ENCODE measurements at places on chromosomes 7 and 10.

DNA sequence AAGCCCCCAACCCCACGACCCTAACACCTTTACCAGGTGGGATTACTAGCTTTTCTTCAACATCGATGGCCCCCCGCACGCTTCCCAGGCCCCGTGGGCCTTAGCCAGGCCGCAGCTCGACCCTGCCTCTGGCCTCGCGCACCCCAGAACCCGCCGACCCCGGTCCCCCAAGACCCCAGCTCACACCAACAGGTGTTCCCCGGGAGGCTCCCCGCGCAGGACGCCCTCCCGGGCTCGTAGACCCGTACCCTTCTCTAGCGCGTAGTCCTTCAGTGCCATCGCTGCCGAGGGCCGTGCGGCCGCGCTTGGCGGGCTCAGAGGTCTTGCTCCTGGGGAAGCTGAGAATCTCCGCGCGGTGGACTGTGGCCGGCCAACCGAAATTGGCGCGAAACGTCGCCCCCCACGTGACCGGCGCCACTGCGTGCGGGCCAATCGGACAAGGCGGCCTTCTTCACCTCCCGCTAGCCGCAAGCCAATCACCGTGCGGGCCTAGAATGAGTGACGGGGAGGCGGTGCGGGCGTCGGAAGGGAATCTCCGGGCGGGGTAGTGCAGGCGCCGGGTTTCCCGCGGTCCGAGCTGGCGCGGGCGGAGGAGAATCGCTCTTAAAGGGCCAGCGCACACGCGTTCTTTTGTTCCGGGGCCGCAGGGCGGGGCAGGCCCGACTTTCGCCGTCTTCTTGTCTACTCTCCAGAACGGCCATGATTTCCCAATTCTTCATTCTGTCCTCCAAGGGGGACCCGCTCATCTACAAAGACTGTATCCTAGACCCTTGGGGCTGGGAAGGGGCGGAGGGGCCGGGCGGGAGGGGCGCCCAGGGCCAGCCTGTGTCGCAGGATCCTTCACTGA, at the start of the genes AP4M1 and MCM7:
Gene AP4M1, plus strand, starts transcription at position 628 of the 847 bp plus-strand sequence. Its CDS starts 72 bp downstream, at position 700.
Gene MCM7, minus strand, starts transcription at position 382 of the 847 bp plus-strand sequence. Its CDS starts 103 bp downstream, at position 279.
- peak; percentile 96 for DNase-seq

DNA sequence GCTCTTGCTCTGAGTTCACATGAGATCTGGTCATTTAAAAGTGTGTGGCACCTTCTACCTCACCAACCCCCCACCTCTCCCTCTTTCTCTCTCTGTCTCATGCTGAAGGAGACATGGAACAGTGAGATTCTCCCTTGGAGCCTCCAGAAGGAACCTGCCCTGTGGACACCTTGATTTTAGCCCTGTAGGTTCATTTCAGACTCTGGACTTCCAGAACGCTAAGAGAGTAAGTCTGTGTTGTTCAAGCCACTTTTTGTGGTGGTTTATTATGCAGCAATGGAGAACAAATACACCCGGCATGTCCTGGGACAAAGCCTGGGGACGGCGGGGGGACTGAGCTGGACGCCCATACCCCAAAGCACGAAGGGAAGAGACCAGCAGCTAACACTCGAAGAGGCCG, 20.7 kb upstream of the GIMAP8 start:
- no peak for DNase-seq

DNA sequence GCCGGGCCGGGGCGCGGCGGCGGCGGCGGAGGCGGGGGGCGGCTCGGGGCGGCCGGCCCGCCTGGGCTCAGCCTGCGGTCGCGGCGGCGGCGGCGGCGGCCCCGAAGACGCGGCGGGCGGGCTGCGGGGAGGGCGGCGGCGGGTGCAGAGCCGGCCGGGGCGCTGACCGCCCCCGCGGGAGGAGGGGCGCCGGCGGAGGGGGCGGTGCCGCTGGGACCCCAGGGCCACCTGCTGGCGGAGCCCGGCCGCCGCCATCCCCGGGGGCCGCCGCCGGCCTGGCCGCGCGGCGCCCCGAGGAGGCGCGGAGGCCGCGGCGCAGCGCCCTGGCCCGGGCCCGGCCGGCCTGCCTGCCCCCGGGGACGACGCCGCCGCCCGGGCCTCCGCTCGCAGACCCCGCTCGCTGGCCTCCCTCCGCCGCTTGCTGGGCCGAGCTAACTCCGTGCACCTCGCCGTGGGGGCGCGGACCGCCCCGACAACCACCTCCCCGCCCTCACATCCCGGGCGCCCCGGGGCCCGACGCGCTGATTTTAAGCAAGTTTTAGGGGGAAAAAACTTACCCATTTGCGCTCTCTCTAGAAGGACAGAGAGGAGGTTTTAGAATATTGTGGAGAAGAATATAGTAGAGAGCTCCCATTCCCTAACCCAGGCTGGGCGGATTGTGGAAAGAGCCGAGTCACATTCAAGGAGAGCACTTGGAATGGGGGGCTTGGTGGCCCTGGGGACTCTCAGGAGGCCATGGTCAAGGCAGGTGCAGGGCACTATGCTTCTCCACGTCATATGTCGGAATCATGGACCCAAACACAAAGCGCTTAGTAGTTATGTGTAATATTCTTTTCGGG, at the start of gene BEND7:
Gene BEND7, minus strand, starts transcription at position 140 of the 839 bp plus-strand sequence. CDS start 481 bp downstream, outside the sequence.
- peak; percentile 13 for DNase-seq

DNA sequence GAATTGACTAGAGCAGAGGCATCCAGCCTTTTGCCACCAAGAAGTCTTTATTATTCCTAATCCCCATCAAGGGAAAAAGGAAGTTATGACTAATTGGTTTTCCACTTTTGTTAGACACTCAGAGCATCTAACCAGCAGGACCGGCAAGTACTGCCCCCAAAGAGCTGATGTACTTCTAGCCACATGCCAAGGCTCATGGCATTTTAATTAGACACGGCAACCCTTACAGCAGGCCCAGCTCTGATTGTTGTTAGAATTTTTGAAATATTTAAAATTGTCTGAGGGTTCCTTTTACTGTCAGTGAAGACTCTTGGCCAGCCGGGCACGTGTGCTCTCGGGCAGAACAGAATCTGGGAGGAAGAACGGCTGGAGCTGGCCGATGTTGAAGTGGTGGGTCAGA, 114.8 kb downstream of the SPAG6 start:
- no peak for DNase-seq

- DNase-seq: no peak
Measured at GRCh38 chr7:151400626-151401315, 9.1 kb downstream of the WDR86 start.

DNA sequence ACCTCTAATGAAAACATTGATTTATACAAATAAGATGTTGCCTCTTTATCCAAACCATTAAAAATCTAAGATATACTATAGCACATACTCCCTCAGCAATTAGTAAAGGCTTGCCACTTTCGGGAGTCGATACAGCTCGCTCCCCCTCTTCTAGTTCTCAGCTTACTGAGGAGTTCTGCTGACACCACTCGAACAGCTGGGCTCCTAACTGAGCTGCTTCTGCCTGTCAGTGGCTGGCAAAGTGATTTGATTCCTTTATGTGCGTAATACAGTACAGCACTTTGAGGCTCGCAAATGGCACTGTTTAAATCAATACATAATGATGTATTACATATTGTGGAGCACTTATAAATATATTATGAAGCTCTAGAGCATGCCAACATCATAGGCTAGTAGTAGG, 241.8 kb downstream of the CREB5 start:
- DNase-seq: no peak

DNA sequence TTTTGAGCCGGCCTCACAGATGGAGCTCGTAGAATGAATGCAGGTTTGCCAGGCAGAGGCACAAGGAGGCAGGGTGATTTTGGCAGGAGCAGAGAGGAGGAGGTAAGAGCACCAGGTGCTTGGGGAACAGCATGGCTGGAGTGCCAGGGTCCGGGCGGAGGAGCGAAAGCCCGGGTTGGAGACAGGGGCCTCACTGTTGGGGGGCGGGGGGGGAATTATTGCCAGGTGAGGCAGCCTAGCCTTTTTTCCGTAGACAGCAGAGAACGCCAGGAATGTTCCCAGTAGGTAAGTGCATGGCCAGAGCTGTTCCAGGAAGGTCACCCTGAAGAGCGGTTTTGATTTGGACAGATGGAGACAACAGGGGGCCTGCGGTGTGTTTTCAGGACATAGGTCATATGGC, 9.5 kb downstream of the SRRM3 start:
- DNase-seq: no peak

DNA sequence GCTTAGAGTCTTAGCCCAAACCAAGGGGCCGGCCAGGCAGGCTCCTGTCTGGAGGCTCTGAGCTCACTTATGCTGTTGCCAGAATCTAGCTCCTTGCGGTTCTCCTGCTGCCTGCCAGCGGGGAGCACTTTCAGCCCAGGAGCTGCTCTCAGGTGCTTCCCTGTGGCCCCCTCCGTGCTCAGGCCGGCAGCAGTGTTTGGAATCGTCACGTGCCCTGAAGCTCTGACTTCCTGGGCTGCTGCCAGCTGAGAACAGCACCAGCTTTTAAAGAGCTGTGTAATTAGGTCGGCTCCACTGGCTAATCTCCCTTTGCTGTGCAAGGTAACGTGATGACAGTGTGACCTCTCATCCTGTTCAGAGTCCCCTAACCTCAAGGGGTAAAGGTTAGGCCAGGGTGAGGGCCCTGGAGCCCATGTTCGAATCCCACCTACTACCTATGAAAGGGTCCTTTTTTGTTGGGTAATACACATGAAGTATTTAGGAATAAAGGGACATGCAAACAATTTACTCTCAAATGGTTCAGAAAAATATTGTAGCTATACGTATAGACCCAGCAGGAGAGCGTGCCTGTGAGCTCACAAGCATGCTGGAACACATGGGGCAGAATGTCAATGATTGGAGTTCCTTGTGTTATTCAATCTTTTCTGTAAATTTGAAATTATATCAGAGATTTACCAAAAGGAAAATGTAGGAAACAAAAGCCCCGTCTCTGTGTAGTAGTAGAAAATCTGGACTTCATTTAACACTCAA, 16.6 kb downstream of the ZNF862 start:
- DNase-seq: peak; percentile 92

- peak; percentile 26 for DNase-seq
Measured at GRCh38 chr7:23012908-23013714, 819 bp downstream of the HYCC1 start.

DNA sequence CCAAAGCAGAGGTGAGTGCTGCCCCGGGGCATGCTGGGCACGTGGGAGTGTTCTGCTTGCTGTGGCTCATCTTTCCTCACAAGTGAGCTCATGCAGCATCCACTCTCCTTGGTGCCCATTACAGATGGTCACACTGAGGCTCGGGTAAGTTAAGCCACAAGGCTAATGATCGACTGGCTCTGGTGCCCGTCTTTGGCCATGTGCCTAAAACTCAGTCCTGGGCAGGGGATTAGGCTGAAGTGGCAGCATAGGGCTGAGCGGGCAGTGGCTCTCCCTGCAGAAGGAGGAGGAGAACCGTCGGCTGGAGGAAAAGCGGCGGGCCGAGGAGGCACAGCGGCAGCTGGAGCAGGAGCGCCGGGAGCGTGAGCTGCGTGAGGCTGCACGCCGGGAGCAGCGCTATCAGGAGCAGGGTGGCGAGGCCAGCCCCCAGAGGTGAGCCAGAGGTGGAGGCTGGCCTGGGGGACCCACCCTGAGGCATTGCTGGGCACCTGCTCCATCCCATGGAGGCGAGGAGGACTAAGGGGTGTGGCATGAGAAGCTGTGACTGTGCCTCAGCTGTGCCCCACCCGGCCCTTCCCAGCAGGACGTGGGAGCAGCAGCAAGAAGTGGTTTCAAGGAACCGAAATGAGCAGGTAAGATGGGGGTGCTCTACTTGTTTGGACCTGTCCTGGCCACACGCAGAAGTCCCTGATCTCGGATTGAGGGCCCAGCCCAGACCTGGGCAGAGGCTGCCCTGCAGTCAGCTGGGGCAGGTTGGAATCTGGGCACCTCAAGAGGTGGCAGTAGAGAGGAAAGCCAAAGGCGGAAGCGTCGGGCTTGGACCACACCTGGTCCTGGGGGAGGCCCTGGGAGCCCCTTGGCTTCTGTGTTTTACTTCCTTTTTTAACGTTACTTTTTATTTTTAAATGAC, 7.3 kb downstream of the PGAM2 start:
- no peak for DNase-seq

- no peak for DNase-seq
Measured at GRCh38 chr7:51593628-51594027, 277.0 kb upstream of the COBL start.

- no peak for DNase-seq
Measured at GRCh38 chr10:3902809-3903410, 117.9 kb upstream of the KLF6 start.

DNA sequence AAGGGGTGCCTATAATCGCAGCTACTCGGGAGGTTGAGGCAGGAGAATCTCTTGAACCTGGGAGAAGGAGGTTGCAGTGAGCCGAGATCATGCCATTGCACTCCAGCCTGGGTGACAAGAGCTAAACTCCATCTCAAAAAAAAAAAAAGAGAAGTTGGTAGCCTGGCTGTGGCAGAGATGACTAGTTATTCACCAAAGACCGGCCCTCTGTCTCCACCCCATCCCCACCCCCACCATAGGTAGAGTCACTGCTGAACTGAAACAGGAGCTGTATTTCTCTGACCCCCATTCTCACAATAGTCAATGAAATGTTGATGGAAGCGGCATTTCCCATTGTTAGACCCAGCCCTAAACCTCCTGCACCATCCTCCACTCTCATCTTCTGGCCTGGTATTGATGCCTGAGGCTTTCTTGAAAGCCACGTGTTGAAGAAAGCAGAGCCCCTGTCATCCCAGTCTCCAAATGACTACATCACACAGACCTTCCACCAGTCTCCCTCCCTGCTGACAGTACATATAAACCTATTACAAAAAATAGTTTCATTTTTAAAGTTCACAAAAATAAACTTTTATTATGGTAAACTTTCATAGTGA, 9.4 kb upstream of the PIK3CG start:
- no peak for DNase-seq

GRCh38 chr7:22885797-22886261, 63.2 kb upstream of the TOMM7 start:
- DNase-seq: no peak

DNA sequence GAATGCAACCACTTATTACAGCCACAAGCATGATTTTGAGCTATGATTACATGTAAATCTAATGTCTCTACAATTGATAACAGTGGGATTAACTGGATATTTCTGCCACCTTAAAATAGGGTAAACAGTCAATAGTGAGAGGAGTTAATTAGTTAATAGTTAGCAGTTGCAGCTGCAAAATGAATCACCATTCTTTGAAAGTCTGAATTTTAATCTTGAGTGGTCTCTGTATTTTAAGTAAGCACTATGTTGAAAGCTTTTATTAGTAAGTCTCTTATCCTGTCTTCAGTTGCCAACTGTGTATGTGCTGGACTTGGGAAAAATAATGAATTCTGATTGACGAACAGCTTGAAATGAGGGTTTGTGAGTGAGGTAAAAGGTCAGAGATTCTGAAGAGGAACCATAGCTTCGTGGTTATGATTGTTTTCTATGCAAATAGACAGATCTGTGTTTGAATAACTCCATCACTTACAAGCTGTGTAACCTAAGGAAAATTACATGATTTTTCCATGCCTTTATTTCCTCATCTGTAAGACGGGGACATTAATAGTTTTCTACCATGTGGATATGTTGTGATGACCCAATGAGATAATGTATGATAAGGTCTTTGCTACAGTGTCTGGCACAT, 75.2 kb downstream of the RNLS start:
- DNase-seq: no peak

DNA sequence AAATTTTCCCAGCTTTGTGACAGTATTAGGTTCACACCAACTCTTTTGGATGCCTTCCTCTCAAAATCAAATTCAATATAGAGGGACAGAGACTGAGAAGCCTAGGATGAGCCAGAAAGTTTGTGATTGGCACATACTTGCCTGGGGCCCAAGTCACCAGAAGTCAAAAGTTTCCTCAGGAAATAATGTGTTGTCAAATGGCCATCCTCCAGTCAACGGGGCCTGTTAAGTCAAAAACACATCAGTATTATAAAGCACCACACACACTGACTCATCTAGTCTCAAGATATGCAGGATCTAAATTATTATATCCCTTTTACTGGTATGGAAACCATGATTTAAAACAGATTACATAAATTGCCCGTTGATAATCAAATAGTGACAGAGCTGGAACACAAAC, 158.1 kb downstream of the AHR start:
- no peak for DNase-seq

GRCh38 chr7:19747740-19748339, 25.6 kb downstream of the TMEM196 start:
- DNase-seq: peak; percentile 65

Measured in NCI-H1105 treated with DMSO at 0.1 percent for 48 hours (cell line).